Urinary bladder (tissue), 4 donors: ENCODE measurements at places on chromosomes 1 and 21. TPM values are rescaled to one million over a fixed set of nuclear protein-coding genes. Genes with fewer than 3 reads are reported as not detected.

DNA sequence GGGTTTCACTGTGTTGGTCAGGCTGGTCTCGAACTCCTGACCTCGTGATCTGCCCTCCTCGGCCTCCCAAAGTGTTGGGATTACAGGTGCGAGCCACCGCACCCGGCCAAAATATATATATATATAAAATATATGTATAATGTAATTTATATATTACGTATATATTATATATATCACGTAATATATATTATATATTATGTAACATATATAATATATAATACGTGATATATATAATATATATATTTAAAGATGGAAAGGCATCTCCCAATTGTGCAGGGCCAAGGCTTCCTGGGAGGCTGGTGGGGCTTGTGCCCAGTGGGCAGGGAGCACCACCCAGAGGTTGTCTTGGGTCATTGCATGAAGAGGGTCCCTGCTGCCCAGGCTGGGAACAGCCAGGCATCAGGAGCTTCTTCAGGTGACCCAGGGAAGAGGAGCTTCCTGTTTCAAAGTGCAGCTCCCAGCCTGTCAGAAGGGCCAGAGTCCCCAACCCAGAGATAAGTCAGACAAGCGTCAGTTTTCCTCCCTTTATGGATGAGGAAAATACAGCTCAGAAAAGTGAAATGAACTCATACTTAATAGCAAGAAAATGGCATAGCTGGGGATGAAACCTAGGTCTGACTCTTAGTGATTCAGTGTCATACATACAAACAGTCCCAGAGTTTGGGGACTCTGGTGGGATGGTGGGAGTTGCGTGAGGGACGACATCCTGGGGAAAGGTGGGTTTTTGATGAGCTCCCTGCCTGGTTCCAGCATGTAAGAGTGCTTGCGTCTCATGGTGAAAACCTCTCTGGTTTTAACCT lies 12.0 kb downstream of the UBE2Q1 start:
- DNase-seq: no peak

DNA sequence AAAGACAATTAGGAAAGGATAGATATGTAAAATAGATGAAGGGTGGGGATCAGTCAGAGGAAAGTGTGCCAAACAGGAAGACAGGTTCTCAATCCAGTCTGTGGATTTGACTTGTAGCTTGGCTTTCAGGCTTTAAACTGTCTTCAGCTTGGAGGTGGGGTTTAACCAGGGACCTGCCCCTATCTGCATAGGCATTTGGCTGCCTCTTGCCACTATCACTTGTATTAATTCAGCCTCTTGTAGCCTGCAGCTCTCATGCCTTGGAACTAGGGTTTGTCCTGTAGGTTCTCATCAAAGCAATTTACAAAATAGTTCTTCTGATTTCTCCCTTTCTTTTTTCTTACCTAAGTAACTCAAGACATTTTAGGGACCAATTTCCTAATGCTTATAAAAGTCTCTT lies 88.8 kb upstream of the PAXBP1 start:
- DNase-seq: no peak

- DNase-seq: no peak
These were observed 30.3 kb upstream of the TIAM1 start for GRCh38 chr21:31374395-31374794.

DNA sequence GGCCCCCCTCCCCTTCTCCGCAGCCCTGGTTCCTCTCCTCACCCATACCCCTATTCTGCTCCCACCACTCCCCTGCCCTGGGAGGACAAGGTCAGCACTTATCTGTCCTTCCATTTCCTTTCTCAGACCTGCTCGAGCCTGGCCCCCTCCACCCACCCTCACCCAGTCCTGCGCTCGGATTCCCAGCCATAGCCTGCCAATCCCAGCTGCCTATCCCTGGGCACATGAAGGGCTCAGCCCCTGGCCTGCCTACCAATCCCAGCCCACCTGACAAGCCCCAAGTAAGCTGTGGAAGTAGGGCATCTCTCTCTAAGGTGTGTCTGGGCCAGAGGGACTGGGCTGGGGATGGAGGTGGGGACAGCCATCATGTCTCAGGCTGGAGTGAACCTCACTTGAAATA lies 5.4 kb downstream of the BLACAT1 start:
- no peak for DNase-seq

DNA sequence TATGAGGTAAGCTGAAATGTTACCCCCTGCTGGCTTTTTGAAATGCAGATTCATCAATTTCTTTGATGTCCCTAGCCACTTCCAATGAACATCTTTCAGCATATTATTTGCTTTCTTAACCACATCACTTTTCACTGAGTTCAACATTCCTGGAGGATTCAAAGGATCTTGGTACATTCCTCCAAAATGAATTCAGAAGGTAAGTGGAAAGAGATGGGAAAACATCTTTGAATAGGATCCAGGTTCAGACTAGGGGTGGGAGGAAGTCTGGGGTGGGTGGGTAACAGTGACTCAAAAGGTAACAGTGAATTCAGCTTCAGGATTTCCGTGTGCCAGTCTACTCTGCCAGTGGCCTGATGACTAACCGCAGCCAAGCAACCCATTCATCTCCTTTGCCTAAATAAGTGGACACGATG lies 180.7 kb downstream of the ZC3H11B start:
- no peak for DNase-seq

DNA sequence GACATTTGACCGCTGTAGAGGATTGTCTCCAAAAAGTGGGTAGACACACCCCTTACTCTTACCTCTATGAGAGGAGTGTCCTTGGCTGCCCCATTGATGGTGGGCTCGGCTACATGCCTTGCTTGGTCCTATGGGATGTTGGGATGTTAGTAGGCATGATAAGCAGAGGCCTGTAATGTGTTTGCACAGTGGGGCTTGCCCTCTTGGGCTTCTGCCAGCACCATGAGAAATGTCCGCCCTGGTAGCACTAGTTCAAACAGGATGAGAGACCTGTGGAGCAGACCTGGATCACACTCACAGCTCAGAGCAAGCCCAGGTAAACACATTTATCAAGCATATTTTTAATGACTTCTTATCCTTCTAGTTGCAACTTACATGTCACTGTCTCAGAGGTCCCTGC lies 54.2 kb downstream of the SH3GLB1 start:
- DNase-seq: no peak

DNA sequence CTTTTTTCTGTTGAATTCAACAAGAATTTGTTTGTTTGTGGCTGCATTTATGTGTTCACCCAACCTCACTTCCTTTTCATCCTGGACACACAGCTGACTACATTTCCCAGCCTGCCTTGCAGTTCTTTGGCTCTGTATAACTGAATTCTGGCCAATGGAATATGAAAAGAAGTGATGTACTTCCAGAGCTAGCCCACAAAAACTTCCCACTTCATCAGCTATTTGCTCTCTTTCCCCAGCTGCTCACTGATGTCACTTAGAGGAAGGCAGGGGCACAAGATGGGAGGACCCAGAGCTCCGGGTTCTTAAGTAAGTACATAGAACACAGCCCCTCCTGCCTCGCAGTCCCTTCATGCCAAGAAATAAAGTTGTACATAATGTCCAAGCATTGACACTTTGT lies 235.0 kb upstream of the FGGY start:
- DNase-seq: peak; percentile 76

- DNase-seq: no peak
These were observed 40.6 kb downstream of the MAPKAPK2 start for GRCh38 chr1:206725109-206725963.

GRCh38 chr1:17004466-17005364 lies 7.0 kb downstream of the ATP13A2 start:
- DNase-seq: no peak

- no peak for DNase-seq
These were observed 82.3 kb downstream of the HMCN1 start for GRCh38 chr1:185816460-185816859.

DNA sequence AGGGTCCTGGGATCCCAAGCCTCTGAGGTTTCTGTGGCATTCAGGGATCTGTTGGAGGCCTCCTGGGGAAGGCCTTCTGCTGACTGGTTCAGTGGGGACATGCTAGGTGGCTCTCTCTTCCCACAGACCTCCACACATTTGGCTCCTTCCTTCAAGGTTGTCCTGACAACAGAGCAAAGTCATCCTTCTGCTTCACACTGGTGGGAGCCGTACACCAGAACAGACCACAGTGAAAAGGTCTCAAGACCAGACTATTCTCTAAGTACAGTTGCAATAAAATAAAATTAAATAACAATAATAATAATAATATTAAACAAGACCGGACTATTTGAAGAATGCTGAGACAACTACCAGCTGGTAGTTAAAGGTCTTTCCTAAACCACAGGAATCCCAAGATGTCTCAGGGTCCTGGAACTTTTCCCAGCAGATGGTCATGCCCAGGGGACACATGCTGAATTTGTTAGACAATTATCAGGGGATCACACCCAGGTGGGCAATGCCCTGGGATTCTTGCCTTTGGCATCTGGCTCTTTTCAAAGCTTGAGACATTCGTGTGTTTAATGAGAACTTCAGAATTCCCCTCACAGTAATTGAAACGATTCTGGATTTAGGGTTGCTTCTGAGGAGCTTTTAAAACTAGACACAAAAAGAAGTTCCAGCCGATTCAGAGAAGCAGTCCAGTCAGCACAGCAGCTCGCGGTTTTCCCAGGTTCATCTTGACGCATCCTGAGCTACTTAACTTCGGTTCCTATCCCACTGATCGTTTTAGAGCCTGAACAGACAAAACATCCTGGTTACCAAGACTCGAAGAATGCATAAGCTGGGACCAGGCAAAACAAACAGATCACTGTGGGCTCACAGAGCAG lies 22.9 kb downstream of the HTR1D start:
- DNase-seq: no peak

DNA sequence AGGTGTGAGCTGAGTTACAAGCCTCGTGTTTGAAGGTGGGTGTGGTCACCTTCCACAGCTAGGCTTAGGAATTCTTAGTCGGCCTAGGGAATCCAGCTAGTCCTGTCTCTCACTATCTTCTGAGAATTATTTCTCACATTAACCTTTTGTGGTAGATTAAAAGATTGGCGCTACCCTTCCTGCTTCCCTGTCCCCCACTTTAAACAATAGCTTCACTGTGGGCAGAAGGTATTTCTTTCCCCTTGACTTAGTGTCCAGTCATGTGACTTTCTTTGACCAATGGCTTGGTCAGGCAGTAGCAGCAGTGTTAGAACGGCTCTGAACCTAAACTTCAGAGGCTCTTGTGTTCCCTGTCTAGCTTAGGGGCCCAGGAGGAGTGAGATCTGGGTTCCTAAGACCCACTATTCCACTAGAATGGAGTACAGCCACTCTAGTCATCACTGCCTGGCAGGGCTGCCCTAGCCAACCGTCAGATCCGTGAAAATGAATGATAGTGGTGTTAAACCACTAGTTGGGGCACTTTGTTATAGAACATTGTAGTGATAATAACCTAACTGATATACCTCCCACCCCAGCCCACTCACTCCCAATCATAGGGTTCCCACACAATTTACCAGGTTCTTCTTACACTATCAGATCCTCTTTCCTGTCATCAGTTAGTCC lies 13.9 kb upstream of the C1orf141 start:
- no peak for DNase-seq

Gene PLPPR5
- polyA plus RNA-seq: 0.66 TPM
